ENCODE measurements at places on chromosomes 2 and 18.
A peak's percentile ranks its signal among the peaks of the same experiment; 100 is the strongest.

DNA sequence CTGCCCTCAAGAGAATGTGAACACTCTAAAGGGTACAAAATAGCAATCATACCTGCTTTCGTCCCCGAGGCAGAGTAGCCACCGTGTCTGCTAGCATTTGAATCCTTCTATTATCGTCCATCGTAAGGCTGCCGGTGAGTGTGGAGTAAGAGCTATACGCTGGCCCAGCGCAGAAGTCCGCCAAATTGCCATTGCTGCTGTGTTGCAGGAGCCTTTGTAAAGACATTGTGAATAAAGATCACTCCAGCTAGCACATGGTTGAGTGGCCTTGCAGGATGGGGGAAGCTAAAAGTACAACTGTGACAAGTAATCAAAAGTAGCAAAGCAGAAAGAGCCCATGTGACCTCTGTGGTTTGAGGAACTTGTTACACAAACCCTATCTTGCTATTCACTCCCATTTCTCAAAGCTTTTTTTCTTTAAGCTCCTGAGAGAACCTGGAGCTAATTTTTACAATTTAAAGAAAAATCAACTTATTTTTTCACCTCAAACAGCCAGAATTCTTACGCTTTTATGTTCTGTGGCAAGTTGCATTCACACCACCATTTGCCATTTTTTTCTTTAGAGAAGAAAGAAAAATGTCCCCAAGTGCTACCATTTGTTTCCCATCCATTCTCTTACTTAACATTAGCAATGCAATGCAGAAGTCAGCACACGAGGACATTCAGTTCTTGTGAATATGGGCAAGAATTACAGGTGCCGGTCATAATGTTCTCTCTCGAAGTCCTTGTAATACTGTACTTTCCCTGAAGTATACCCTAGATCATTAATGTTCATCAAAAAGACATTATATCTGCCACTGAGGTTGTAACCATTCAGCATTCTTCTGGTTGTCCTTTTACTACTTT lies at the start of gene CYTIP:
Gene CYTIP (minus strand): TSS at position 295 of the 846 bp plus-strand sequence. CDS start 69 bp downstream, at position 226.
- DNase-seq, result peak; percentile 62

DNA sequence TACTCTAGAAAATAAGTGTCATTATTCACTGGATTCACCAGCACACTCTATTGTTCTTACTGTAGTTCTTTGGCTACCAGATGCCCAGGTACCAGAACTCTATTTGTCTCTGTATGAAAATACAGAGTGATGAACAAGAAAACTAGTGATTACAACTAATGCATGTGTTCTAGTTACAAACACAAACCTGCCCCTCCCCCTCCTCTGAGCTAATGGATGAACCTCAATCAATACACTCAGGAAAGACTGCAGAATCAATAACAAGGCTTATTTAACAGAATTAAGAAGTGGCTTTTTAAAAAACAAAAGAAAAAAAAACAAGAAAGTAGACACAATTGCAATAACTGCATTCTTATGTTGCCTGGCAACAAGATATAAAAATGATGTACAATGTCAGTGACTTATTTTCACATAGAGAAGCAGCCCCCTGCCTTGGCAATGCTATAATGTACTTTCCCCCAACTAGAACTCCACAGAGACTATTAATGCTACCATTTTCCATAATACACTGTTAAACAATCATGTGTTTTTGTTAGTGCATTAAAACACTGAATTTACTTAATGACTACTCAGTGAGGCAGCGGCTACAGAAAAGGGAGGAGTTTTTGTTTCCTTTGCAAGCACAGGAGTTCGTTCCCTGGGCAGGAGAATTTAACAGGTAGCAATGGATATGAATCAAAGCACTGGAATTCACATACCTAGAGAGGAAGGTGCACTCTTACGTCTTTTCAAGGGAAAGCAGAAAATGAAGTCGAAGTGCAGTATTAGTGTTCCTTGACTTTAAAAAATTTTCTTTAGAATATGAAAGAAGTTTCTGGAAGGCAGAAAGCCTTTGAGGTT lies 318.8 kb upstream of the REV1 start:
- DNase-seq, result no peak

DNA sequence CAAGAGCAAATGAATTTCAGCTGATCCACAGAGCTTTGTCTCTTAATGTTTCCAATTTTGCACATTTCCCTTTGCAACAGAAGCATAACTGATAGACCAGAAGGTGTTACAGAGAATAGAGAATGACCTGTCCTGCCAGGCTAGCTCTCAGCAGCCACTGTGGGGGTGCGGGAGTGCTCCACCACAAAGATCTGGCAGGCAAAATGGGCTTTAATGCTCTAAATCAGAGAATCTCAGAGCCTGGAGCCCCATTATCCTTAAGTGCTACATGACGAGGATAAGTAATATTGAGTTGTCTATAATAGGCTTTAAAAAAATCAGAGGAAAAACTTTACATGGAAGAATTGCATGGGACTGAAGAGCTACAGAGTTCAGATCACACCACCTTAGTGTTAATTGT lies 245.7 kb downstream of the PDE11A start:
- DNase-seq, result no peak

DNA sequence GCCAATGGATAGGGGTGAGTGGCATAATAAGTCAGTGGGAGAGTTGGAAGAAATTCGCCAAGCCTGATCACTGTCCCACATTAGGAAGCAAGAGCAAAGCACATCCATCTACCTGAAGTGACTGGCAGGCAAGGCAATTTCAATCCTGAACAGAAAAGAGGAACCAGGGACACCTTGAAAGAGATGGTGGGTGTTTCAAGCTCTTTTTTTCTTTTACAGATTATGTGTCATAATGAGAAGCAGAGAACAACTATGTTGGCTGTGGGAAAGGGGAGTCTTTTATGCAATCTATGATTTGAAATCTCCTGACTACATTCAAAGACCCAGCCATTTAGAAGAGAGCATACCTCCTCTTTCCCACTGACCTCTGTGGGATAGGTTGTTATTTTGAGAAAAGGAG lies 63.5 kb downstream of the TGIF1 start:
- DNase-seq, result no peak

DNA sequence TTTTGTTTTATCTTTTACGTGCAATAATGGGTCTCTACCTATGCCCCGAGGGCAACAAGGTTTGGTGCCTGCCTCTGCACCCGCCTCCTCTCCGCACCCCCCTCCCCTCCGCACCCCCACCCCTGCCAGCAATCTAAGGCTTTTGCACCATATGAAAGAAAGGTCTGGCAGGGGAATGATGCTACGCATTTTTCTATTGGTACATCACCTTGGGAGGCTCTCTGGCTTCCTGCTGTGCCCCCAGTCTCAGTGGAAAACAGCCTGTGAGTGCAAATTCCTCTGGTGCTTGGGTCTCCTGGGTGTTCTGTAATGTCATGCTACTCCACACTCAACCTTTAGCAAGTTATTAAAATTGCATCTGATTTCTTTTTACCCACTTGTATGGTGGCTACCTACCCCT lies 161.3 kb upstream of the SMAD7 start:
- DNase-seq, result no peak

DNA sequence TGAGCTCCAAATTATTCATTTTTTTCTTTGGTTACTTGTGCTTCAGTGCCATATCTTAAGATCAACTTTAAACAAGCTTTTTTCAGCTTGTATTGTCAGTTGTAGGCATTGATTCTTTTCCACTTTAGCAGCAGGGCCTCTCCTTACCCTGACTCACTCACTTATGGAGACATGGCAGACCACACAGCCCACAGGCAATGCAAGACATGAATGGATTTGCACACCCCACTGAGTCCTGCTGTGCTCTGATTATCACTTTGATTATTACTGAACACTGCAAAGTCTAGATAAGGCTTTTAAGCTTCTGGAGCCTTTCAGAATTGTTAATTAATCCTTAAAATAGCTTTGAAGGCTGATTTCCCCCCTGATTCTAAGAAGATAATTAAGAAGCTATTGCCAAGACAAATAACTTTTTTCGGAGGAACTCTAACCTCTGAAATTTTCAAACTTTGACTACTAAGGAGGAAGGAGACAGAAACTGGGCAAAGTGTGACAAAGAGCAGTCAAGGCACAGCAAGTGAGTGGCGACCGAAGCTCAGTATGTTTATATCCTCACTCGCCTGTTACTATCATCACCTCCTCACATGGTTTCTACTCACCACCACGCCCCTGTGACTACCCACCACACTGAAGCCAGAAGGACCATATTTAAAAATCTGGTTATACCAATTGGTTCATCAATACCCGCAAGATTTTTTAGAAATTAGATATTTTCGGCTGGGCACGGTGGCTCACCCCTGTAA lies 43.3 kb downstream of the CACNB4 start:
- no peak for DNase-seq

DNA sequence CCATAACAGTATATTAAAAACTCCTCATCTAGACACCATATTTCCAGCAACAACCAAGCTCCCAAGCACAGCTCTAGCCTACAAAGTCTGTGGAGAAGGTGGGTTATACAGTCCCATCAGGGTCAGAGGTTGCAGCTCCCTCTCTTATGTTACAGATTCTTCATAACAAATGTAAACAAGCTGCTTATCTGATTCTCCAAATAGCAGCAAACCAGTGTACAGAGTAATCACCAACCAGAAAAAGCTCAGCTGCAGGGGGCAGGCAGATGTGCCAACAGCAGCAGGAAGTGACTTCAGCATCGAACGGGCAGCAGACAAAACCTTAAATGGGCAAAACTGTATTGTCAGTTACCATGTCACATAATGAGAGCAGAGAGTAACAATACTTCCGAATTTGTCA lies 52.9 kb upstream of the NABP1 start:
- DNase-seq, result peak; percentile 31

DNA sequence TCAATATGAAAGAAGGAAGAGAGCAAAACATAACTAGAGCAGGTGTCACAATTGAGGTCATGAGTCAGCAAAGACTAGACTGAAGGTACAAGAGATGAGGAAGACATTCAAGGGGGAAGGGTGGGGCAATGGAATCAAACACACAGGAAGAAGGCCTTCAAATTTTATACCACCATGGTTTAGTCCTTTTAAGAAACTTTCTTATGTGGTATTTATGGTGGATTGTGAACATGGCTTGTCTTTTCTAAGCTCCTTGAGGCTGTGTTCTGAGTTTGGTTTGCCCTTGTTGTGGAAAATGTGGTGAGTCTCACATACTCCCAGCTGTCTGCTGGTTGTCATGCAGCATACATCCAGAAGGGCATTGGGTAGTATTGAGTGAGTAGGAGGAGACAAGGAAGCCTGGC lies 62.1 kb downstream of the NABP1 start:
- DNase-seq, result peak; percentile 31

- DNase-seq, result no peak
Observed at GRCh38 chr2:239156516-239157265, 244.1 kb downstream of the HDAC4 start.
